ENCODE measurements at places on chromosomes 12 and 14. TPM values are rescaled to one million over a fixed set of nuclear protein-coding genes. Genes with fewer than 3 reads are reported as not detected.
A peak's percentile ranks its signal among the peaks of the same experiment; 100 is the strongest.

- DNase-seq, result no peak
These were observed 27.1 kb upstream of the C12orf71 start for GRCh38 chr12:27109334-27110028.

GRCh38 chr12:25583545-25583944 lies 30.5 kb upstream of the LMNTD1 start:
- peak; percentile 41 for DNase-seq

GRCh38 chr14:28297559-28297958 lies 469.0 kb upstream of the FOXG1 start:
- no peak for DNase-seq

DNA sequence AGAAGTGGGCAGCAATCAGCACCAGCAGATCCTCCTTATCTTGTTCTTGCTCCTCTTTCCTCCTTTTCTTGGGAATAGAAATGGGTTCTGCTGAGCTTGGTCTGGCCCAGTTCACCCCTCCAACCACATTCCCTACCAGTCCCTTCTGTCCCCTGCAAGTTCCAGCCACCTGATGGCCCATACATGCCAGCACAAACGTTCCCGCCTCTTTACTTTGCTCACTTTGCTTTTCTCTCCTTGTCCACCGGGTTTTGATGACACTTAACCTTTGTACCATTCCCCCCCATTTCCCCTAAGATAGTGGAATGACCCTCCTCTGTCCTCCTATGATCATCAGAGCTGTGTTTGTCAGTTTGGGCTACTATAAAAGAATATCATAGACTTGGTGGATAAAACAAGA lies 23.4 kb upstream of the EML1 start:
- DNase-seq, result no peak

- no peak for DNase-seq
These were observed 37.1 kb downstream of the CMAS start for GRCh38 chr12:22083167-22083566.

GRCh38 chr14:99649219-99649618 lies 4.3 kb downstream of the HHIPL1 start:
- DNase-seq, result no peak

Gene KRT1
- 0.18 TPM for total RNA-seq
